ENCODE measurements at places on chromosomes 6 and 20.

GRCh38 chr20:1214838-1215261 lies 11.0 kb upstream of the RAD21L1 start:
- no peak for DNase-seq

GRCh38 chr6:155270561-155271091 lies 6.8 kb downstream of the CLDN20 start:
- no peak for DNase-seq

DNA sequence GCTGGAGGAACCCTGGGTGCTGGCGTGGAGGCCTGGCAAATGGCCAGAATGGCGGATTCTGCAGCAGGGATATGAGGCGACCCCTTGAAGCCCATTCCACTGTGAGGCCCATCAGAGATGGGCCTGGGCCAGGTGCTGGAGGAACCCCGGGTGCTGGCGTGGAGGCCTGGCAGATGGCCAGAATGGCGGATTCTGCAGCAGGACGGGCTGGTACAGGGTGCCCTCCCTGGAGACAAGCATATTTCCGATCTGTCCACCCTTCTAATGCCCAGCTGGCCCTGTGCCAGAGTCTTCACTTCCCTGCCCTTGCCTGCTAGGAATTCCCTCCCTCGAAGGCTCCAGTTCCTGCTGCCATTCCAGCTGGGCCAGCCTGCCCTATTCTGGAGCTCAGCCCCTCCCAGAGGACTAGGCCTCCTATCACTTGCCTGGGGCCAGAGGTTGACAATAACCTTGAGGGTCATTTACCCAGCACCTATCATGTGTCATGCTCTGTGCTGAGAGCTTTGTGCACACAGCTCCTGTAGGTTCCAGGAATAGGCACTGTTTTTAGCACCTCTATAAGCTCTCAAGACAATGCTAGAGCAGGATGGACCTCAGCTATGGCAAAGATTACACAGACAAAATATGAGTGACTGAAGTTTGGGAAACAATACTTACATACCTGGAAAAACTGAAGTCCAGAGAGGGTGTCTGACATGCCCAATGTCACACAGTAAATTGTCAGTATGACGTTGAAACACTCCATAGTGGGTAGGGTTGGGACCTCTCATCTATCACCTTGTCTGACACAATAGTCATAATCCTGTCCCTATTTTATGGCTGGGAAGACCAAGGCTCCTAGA lies 21.4 kb downstream of the SUN5 start:
- DNase-seq: no peak

DNA sequence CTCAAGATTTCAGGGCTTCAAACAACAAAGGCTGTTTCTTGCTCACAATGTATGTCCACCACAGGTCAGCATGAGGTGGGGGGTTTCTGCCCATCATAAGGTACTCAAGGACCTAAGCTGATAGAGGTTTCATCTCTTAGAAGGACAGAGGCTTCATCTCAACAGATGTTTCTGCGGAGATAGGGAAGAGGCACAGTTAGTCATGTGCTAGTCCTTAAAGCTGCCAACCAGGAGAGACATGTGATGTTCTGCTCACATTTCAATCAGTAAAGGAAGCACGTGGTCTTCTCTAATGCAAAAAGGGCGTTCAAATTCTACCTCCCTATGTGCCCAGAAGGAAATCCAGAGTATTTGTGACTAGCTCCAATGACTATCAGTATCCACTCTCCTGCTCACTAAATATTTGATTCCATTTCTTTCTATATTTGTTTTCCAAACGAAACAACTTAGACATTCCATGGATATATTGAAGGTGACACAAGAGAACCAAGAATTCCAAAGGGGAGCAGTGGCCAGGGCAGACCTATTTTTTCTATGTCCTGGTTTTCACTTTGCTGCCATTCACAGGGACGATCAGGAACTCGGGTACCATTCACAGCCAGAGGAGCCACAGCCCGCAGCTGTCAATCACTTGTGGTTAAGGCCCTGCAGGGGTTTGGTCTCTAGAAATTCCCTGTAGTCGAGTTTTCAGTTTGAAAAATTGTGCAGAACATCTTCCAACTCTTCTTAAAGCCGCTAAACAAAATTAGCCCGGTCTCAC lies 173.2 kb upstream of the FOXA2 start:
- DNase-seq: no peak

DNA sequence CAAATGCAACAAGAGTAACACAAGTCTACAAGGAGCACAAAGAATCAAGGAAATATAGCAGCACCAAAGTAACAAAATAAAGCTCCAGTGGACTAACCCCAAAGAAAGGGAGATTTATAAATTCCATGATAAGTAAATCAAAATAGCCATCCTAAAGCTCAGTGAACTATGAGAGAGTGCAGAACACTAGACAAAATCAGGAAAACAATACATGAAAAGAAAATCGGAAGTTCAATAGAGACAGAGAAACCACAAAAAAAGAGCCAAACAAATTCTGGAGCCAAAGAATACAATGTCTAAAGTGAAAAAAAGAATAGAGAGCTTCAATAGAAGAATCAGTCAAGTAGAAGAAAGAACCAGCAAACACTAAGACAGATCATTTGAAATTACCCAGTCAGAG lies 247.3 kb upstream of the TENT5A start:
- no peak for DNase-seq

- no peak for DNase-seq
These were observed 331.5 kb downstream of the SAMD5 start for GRCh38 chr6:147839708-147840610.

DNA sequence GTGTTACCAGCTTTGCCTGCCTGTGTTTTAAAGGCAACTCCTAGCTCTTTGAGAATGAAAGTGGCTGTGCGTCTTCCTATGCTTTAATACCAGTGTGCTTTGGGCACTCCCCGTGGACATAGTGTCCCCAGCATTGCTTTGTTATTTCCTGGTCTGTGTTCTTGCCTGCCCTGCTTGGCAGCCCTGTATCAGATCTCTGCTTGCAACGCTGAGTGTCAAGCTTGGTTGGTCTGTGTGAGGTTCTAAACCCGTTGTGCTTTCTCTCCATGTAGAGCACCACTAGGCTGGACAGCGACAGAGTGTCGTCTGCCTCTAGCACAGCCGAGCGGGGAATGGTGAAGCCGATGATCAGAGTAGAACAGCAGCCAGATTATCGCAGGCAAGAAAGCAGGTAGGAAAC lies 80.2 kb downstream of the AFDN start:
- DNase-seq: no peak

DNA sequence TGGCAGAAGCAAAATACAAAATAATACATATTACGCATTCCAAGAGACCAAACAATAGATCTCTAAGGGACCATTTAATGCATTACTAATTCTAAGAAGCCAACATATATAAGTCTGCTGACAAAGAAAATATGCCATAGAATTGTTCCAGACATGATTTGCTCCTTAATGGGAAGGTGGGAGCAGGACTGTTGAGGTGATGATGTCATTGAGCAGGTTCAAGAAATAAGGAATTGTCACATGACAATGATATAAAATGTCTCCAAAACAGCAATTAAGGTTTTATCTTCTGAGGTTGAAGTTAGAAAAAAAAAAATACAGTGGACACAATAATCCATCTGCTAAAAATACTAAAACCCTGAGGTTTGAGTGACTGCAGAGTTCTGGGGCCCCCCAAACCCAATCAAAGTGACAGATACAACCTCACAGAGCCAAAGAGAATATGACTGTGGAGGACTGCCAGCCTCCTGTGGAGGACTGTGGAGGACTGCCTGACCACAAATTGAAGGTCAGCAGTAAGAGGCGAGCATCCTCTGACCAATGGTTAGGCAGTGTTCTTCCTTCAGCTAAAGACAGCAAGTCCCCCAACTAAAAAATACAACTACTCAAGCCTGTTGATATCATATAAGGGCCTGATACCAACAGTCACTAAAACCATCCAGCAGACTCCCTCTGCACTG lies 39.0 kb downstream of the TOMM6 start:
- no peak for DNase-seq

All from RCC 7860 (cell line).